ENCODE measurements at places on chromosomes 7 and 10. TPM values are rescaled to one million over a fixed set of nuclear protein-coding genes. Genes with fewer than 3 reads are reported as not detected.
A peak's percentile ranks its signal among the peaks of the same experiment; 100 is the strongest.

DNA sequence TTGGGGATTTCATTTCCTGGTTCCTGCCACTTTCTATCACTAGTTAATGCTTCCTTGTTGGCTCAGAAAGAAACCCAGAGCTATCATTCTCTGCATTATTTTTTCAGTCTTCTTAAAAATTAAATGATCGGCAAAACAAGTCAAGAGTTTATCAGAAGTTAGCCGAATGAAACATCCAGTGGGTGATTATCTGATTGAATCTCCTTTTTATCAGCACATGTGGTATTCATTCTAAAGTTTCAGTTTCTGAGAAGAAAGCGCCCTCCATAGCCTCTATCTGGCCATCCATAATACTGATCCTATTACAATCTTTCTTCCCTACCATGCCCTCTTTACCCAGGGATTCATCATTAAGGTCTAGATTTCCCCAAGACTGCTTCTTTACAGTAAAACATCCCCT is 71.8 kb downstream of the OSBPL3 start:
- no peak for DNase-seq

GRCh38 chr10:84551437-84552120 is 223.2 kb downstream of the CCSER2 start:
- DNase-seq: no peak

DNA sequence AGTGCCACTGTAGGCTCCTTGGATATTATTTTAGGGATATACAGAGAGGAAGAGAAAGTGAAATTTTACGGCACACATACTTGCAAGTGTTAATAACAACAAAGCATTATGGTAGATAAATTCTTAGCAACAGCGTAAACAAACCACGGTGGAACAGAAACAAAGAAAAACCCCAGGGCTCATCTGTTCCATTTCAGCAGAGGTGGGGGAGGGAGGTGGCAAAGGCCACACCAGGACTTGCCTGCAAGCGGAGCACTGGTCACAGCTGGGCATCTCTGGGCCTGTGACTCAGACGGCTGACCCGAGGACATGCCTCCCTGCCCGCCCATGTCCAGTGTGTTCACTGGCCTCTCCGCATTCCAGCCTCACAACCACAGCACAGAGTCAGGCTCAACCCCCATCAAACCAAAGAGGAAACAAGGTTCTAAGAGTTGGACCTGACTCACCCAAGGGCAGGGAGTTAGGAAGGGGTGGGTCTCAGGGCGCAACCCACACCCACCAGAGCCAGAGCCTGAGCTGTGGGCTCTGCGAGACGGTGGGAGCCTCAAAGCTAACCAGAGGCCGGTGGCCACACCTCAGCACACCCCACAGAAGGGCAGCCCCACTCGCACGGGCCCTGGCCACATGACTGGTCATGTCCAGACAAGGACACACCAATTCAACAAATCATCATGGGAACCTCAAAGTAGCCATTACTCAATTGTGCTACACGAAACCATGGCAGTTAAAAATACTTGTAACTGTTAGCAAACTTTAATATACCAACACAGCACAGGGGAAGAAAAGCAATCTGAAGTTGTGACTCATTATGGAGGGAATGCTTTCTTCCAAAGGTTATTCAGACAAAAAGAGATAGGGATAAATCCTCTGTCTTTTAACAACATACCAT is 10.7 kb downstream of the ESYT2 start:
- DNase-seq: peak; percentile 93

DNA sequence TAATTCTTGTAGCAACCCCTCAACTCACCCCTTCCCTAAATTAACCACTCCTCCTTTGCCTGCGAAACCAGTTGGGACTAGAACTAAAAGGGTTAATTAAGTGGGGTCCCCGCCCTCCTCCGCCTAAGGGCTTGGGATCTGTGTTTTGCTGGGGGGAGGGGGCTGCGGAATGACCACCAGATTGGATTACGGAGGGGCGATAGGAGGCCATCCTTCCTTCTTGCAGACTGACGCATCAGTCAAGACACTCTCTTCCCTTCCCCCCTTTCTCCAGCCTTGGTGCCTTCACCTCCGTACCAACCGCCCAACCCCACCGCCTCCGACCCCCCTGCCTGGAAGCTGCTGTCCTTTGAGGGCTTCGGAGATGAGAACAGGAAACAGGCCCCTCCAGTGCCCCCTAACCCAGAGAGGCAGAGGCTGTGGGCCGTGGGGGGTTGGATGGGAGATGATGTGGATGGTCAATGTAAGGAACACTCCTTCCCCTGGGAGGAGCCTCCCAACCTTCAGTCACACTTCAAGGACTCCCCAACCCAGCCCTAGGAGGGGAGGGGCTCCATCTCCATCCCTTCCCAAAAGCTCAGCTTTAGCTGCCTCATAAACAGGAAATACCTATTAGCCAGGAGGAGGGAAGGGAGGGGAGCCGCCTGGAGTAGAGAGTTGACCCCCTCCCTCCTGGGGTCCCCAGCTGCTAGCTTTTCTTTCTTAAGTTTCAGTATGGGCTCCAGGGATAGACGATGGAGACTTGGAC is 997 bp upstream of the LDB1 start:
- DNase-seq: peak; percentile 82

DNA sequence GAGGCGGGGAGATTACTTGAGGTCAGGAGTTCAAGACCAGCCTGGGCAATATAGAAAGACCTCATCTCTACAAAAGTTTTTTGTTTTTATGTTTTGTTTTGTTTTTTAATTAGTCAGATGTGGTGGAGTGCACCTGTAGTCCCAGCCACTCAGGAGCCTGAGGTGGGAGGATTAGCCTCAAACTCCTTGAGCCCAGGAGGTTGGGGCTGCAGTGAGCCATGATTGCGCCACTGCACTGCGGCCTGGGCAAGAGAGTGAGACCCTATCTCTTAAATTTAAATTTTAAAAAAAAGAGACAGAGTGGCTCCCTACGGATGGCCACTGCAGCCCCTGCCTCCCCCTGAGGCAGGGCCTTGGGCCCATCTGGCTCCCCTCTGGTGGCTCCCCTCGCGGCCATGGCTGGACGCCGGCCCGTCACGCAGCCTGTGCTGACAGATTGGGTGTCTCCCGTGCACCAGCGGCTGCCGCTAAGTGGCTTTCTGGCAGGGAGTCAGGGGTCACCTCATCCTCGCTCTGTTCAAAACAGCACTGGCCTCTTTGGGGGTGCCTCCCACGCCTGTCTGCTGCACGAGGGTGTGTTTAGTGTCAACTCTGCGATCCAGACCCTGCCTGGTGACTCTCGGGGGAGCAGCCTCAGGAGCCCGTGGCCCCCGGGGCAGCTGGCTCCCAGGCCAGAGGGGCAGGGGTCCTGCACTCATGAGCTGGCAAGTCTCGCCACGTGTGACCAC is 44.4 kb upstream of the ELN start:
- DNase-seq: no peak

- DNase-seq: no peak
Observed at GRCh38 chr10:33107953-33108352, 149.9 kb upstream of the ITGB1 start.

- peak; percentile 14 for DNase-seq
Observed at GRCh38 chr10:3010816-3011460, 56.4 kb upstream of the PFKP start.

DNA sequence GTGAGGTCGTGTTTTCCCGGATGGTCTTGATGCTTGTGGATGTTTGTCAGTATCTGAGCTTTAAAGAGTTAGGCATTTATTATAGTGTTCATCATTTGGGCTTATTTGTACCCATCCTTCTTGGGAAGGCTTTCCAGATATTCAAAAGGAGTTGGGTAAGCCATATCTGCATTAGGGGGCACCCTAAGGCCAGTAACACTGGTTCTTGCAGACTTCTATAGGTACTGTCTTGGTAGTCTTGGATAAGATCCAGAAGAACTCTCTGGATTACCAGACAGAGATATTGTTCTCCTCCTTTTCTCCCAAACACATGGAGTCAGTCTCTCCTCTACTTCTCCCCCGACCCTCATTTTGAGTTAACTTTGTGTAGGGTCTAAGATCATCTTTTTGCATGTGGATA is 92.8 kb downstream of the SDK1 start:
- DNase-seq: no peak

DNA sequence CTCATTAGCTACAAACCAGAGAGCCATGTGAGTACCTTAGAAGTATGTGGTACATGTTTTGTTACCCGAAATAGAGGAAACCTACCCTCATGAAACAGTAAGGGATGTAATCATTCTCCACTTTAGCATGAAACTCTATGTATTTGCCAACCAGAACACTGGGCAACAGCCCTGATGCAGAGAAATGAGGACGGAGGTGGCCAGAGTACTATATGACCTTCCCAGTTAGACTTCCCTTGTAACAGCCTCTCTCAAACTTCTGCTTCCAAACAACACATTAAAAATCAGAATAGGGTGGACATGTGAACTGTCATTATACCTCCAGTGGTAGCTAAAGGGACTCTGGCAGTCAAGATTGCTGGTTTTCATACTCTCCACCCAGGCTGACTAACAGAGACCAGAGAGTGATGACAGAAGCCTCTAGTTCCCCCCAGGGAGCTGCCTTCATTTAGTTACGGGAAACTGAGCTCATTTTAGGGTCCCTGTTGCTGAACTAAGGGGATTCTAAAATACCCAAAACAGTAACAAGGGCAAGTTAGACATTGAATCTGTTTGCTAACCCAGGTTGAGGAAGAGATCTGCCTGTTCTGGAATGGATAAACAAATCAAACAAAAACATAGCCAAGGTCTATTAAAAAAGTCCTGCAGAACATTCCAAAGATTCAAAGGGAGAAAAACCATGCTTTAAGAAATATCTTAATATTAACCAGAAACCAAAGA is 83.1 kb downstream of the VPS41 start:
- peak; percentile 22 for DNase-seq

DNA sequence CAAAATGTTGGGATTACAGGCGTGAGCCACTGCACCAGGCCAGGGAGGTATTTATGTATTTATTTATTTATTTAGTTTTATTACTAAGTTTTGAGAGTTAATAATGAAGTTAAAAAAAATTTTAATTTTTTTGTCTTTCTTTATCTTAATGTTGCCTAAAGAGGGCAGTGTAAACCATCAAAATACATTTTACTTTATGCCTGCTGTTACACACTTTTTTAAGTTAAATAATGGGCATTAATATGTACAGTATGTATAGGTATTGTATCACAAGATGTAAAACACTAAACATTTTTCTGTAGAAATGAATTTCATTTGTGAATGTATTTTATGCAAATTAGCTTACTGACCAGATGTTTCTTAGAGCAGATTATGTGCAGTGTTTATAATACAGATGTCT is 129.4 kb downstream of the AASS start:
- DNase-seq: peak; percentile 13

DNA sequence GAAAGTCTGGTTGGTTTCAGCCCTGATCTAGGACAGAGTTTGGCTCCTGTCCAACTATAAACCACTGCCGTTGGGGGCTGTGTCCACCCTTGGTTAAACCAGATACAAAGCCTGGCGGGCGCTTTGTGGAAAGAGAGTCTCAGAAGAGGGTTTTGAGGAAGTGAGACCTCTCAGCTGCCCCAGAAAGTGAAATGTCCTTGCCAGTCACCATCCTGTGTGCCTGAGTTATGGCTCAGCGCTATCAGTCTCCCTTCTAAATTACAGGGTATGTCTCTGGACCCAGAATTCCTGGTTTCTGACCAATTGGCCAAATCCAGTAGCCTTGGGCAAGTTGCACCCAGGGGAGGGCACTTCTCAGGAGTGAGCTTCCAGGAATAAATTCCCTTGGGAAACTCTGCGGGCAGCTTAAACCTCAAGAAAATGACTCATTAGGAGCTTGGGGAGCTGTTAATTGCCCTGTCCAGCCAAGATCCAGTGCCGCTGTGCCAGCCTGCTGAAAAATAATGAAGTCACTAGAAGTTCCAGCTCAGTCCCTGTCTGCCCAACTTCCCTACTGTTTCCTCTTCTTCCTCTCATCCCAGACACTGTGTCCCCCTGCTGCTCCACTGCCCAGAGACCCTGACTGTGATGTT is 66.7 kb upstream of the PDZD8 start:
- peak; percentile 90 for DNase-seq

DNA sequence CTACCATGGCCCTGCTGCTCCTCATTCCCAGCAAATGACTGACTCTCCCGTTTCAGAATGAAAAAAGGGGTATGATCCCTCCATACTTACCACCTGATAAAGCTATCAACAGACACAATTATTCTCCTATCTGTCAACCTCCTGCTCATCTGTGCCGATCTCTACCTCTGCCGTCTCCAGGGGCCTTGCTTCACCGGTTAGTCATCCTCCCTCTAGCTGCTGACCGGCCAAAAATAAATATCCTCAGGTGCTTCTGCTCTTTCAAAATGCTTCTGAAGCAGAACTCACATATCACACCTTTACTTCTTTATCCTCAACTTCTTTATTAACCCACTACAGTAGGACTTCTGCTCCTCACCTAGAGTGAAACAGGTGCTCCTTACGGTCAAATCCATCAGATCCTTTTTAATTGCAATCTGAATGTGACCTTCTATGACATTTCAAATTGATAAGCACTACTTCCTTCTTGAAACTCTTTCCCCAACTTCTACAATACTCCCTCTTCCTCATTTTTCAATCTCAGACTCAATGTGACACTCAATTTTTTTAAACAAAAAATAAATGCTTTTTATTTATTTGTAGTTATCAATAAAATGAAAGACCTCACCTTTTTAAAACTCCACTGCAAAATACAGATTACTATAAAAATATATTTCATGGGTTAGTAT is 63.2 kb downstream of the LMBR1 start:
- no peak for DNase-seq

DNA sequence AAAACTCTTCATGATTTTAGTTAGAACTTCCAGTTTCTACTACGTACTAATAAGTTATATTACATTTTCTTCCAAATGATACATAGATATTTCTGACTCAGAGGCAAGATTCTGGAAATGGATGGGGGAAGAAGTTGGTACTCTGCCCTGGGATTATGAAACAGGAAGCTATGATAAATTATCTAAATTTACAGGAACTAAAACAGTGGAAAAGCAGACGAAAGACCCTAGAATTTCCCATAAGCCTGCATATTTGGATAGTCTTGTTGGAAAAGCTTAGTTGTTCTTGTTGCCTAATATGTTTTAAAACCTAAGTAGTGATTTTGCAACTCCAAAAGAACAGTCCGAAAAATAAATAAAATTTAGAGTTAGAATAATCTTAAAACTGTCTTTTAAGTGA is 21.8 kb downstream of the CFAP69 start:
- peak; percentile 97 for DNase-seq

CYP26A1 gene
- total RNA-seq: not detected

NPFFR1 gene
- not detected for total RNA-seq

TWIST1 gene
- total RNA-seq: 33.2 TPM

PTPRE gene
- total RNA-seq: 0.09 TPM

DNA2 gene
- total RNA-seq: 15.2 TPM

NRCAM gene
- 5.4 TPM for total RNA-seq

MEPCE gene
- total RNA-seq: 48.0 TPM
